M059J (cell line): ENCODE measurements at places on chromosomes 7 and 10.

- no peak for DNase-seq
Measured at GRCh38 chr10:232061-232460, 96.8 kb downstream of the ZMYND11 start.

DNA sequence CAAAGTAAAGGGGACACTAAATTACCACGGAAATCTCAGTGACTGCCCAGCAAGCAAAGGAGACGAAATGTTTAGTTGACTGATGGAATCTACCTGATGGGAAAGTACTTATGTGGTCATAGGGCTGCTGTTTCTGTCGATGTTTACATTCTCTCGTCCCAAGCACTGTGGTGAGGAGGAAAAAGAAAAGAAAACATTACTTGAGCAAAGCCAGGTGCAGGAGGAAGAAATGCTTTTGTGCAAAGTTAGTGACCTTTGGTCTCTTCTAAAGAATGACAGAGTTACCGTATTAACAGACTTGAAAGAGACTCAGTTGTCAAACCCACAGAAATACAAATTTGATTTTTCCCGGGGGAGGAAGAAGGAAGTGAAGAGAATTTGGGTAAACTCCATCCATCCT, 43.3 kb upstream of the FMC1 start:
- DNase-seq = no peak

DNA sequence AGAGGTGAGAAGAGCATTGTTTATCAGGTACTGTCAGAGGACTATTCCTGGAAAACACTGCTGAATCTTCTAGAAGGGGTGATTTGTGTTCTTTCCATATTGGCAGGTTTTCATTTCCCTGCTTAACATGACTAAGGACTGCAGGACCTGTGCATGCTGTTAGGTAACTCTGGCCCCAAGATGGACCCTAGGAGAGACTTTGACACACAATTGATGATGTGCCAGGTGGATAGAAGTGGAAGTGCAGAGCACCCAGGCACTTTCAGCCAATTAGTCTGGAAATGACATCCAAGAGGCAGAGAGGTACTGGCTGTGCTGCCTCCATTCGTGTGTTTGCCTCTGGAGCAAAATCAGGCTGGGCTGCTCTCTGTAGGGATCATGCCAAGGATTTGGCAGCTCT, 496.3 kb upstream of the GALNT17 start:
- DNase-seq = no peak

GRCh38 chr10:47140761-47141348, 159.1 kb upstream of the GDF10 start:
- DNase-seq = no peak

DNA sequence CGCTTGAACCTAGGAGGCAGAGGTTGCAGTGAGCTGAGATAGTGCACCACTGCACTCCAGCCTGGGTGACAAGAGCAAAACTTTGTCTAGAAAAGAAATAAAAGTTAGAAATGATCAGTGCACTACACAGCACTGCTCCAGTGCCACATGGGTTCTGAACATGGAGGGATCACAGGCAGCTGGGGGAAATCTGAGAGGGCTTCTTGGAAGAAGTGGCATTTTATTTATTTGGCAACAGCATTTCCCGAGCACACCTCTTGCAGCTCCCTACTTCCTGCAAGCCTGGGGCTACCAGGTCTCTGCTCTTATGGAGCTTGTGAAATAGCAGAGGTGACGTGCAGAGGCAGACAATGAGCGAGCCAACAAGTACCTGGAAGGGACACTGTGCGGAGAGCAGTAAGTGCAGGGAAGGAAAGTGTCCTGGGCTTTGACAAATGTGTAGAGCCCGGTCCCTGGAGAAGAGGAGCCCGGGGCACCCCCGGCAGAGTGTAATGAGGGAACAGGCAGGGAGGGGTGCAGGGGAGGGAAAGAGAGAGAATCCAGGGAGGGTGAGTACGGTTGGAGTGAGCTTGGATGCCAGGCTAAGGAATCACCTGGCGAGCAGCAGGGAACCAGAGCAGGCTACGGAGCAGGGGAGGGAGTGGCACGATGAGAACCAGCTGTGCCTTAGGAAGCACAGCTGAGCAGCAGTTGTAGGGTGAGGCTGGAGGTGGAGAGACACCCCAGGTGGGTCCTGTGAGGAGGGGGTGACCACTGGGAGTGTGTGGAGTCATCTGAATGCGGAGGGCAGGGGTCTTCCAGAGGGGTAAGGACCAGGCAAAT, 104.6 kb upstream of the CTBP2 start:
- DNase-seq = no peak

DNA sequence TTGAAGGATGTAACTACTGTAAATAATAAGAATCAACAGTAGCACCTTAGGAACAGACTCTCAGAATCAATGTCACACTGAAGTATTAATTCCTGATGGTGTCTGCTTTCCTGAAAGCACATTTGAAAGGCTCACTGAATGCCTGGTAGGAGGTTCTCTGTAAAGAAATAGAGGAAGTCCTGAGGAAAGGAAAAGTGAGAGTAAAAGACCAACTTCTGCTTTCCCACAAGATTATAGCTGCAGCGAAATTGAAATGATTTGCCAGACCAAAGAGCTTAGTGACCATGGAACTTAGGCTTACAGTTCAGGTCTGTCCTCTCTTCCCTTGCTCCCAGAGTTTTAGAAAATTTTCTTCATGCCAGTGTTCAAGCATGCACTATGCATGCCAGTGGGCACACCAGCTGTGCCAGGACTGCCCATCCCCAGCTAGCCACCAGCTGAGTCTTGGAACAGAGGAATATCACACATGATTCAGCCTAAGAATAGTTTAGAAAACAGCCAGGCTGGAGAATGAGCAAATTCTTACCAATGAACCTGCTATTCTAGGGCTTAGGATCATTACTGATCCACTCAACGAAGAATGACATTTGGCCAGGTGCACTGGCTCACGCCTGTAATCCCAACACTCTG, 123.2 kb downstream of the HERPUD2 start:
- no peak for DNase-seq

- no peak for DNase-seq
Measured at GRCh38 chr7:72753781-72754180, 74.2 kb downstream of the TYW1B start.

DNA sequence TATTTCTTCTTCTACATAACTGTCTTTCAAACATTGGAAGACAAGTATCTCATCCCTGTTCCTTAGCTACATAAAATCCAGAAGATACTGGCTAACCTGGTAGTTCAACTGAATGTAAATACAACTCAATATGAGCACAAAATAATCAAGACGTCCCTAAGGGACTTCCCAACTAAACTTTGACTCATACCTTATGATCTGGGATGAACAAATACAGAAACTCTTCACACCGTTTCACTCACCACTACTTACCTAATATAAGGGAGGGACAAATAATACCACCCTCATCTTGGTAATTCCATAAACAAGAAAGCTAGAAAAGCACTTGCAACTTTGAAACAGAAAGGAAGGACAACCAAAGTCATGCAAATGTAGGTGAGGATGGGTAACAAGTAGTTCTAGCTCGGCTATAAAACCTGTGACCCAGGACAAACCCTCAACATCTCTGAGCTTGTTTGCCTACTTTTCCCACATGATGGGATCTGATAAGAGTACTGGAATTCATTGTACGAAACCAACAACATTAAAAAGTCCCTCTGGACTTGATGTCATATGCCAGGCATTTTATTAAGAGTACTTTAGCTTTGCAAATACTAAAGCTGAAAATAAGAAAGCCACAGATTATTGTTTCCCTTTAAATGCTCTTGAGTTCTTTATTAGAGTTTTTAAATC, 121.9 kb downstream of the STRA8 start:
- no peak for DNase-seq

DNA sequence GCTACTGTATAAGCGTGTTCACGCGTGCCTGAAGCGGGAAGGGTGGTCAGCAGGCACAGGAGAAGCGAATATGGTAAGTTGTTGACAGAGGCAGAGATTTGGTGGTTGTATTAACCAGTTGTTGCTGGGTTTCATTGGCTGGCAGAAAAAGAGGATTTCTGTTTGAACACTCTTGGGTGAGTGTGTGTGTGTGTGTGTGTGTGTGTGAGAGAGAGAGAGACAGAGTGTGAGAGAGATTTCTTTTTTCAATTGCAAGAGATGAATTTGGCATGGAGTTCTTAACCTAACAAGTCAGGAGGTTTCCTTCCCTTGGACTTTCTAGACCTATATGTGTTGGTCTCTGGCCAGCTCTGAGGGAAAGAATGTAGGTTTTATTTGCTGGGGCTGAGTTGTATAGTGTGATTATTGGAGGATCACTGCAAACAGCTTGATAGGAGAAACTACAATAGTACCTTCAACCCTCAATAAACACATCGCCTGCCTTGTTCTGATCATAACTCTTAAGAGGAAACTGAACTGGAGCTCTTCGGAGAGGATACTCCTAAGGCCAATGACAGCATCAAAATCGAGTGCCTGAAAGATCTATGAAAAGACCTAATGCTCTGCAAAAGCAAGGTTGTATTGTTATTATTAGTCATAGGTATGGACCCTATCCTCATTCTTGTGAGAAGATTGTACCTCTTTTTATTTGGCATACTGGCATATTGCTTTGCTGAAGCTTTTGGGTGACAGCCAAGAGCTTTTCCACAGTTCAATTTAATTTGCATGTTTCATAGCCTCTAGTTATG, 1.2 kb downstream of the MCU start:
- peak; percentile 57 for DNase-seq

DNA sequence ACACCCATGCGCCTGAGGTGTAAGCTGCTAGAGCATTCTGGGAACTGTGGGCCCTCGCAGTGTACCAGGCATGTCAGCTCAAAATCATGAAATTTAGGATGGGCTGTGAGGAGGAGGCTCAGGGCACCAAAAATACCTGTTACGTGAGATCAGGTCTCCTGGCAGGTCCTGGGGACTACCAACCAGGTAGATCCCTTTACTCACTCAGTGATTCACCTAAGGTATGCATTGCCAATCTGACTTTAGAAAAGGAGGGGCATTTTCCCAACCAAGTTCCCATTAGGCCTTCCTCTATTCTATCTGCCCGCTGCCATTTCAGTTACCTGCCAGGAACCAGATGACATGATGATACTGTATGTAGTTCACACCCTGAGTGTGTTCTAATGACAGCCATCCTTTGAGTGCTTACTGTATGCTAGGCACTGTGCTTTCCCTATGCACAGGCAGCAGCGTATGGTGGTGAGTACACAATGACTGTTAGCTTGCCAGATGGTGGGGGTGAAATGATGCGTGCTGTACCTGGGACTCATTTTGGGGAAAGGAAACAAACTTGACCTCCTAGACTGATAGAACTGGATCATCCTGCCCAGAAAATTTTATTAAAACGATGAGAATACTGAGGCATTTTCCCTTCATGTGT, 62.0 kb downstream of the CFAP58 start:
- DNase-seq = no peak

GRCh38 chr10:47076949-47077361, 165.7 kb downstream of the PTPN20 start:
- peak; percentile 74 for DNase-seq

DNA sequence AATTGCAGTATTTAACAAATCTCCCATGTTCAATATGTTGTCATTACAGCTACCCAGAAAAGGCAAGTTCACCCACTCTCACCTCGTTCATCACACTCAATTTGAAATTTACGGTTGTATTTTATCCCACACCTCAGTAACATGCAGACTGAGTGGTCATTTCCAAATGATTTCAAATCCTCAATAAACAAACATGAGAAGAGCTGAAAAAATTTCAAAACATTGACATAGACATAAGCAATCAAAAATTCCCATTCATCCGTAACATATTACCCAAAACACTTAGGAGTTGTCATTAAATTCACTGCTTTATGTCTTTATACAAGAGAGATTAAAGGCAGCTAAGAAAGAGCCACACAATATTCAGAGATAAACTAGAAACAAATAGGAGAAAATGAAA, 61.7 kb upstream of the NEBL start:
- no peak for DNase-seq

DNA sequence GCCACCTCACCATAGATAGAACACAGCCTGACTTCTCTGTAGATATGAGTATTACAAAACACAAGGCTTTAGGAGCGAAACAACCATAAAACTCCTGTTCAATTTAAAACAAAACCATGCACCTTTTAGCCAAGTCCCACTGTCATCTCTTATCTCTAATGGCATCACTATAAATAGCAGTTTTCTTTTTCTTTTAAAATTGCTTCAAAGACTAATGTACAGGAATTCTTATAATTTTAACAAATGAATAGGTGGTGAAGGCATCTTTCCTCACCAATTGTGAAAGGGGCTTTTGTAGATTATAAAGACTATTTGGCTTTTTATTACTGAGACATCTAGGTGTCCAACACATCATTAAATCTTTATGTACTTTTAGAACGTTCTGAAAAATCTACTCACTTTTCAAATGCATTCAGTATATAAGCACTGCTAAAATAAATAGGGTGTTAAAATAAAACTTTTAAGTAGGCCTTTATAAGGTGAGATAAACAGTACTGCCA, 205.7 kb upstream of the GRM3 start:
- DNase-seq = no peak

- DNase-seq = no peak
Measured at GRCh38 chr7:17467386-17467945, 169.0 kb downstream of the AHR start.

- DNase-seq = no peak
Measured at GRCh38 chr10:9060314-9060713, 1005.8 kb downstream of the GATA3 start.

GRCh38 chr7:155610633-155611193, 33.7 kb upstream of the RBM33 start:
- DNase-seq = no peak

- peak; percentile 36 for DNase-seq
Measured at GRCh38 chr7:92133133-92133736, 1.0 kb downstream of the CYP51A1 start.

DNA sequence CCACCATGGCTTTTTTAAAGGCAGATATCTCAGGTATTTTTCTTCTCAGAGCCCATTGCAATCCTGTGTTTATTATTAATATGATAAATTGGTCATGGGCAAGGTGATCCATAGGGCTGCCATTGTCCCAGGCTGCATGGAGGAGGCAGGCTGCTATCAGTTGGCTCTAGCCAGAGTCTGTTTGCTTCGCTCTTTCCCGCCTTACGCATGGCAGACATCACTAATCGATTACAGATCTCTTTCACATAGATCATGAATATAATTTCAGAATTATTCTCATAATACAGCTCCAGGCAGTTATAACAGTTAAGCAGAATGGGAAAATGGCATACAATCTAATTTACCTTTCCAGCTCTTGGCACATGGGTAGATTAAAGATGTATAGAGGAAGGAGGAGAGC, 30.4 kb upstream of the HABP2 start:
- DNase-seq = no peak

- DNase-seq = no peak
Measured at GRCh38 chr10:37442882-37443281, 317.5 kb downstream of the ANKRD30A start.

GRCh38 chr10:47025253-47025539, 114.0 kb downstream of the PTPN20 start:
- no peak for DNase-seq

GRCh38 chr7:32169228-32169627, 99.0 kb upstream of the PDE1C start:
- DNase-seq = peak; percentile 52

GRCh38 chr7:18577096-18577771, 81.7 kb downstream of the HDAC9 start:
- DNase-seq = no peak

- no peak for DNase-seq
Measured at GRCh38 chr10:44385026-44385695, at the start of gene CXCL12. Gene CXCL12 (minus strand): TSS chr10:44385097. CDS start chr10:44385005, 92 bp downstream.
